Left ventricle myocardium inferior (tissue), 1 donor: ENCODE measurements at places on chromosomes 1 and 21.

DNA sequence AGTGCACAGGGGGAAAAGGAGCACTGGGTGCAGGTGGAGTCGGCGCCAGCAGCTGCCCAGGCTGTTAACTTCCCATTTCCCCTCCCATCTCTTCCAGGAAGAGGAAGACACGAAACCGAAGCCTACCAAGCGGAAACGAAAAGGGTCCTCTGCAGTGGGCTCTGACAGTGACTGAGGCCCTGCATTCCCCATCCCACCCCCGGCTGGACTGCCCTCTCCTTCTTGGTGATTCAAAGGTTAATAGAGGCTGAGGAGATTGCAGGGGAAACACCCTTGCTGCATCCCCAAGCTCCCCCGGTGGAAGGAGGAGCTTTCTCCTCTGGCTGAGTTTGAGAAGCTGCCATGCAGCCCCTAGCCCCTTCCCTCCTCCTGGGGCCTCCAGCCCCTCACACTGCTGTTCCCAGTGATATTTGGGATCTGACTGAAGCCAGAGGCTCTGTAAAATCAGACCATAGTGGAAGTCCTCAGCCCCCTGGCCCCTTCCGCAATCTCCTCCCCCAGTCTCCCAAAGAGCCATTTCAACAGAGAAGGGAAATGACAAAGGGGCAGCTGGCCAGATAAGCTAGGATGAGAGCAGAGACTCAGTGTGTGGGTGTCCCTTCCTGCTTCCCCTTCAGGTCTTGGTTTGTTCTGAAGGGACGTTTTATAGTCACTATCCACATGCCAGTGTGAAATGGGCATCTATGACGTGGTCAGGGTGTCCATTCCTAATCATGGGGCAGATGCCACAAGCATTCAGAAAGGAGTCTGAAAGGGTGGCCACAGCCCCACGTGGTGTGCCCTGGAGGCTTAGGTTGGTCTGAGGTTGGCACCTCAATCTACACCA, 1.9 kb upstream of the SLC27A3 start:
- DNase-seq = no peak

DNA sequence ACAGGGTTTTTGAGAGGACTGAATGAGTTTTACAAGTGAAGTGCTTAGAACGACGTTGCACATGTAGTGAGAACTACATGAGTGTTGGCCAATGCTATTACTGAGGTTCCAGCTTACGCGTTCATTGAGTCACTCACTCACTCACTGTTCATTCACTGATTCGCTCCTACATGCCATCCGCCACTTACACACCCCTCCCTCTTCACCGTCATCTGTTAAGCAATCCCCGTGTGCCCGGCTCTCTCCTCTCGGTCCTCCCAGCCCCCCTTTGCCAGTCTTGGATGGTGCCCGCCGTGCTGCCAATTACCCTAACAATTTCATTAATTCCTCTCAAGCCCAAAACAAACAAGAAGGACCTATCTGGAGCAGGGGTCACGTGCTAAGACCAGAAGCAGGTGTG, 27.3 kb upstream of the EPHA2 start:
- no peak for DNase-seq

- no peak for DNase-seq
Observed at GRCh38 chr1:215202868-215203267, 120.3 kb downstream of the KCNK2 start.

GRCh38 chr1:214330715-214331114, 49.8 kb downstream of the SMYD2 start:
- DNase-seq = no peak

GRCh38 chr1:26861889-26862378, 1.0 kb upstream of the SFN start:
- DNase-seq = no peak

DNA sequence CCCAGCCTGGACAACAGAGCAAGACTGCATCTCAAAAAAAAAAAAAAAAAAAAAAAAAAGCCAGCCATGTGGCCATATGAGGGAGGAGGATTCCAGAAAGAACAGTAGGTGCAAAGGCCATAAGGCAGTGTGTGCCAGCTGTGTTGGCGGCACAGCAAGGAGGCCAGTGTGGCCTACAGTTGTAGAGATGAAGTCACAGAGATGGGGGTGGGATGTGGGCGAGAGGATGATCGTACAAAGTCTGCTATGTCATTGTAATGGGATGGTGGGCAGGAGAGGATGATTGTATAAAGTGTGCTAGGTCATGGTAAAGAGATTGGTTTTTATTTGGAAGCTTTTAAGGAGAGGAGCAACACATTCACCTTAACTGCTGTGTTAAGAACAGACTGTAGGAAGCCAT, 9.8 kb upstream of the CR1 start:
- no peak for DNase-seq

- DNase-seq = no peak
Observed at GRCh38 chr1:234977875-234978396, 150.7 kb downstream of the TOMM20 start.

DNA sequence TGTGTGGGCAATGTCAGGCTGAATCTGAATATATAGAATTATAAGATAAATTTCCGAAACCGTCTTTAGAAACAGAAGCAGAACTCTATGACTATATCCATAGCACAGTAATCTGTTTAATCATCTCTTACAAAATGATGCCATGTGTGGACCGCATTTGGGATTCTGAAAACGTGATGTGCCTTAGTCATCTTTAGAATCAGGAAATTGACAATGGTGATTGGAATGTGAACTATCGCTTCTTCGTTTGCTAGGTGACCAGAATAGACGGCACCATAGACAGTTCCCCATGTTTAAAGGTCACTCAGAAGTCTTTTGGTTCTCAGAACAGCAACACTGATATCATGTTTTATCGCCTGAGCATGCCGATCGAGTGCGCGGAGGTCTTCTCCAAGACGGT, 300.3 kb downstream of the ZP4 start:
- DNase-seq = no peak

DNA sequence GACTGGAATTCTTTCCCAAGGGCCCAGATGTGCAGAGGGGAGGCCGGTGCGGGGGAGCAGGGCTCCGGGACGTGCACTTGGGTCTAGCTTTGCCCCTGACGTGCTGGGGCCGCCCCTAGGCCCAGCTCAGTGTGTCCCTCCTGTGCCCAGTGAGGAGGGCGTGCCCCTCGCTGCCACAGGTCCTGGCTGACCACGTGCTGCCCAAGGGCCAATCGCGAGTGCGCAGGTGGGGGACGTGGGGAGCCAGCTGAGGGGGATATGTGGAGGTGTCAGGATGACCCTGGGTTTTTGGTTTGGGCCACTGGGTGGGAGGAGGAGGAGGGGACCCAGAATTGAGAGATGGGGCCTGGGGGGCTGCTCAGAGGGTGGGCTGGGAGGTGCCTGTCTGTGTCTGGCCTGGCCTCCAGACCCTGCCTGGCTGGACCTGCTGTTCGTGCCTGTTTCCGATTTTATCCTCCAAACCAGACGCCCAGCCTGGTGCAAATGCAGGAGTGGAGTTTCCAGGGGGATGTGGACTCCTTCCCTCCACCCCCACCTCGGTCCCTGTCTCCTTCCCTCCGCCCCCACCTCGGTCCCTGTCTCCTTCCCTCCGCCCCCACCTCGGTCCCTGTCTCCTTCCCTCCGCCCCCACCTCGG, 6.1 kb upstream of the RNF223 start:
- peak; percentile 62 for DNase-seq

GRCh38 chr1:156118177-156118868, 3.8 kb downstream of the LMNA start:
- peak; percentile 75 for DNase-seq

GRCh38 chr1:97778718-97779117, 142.1 kb downstream of the DPYD start:
- DNase-seq = no peak

GRCh38 chr1:96370757-96371156, 350.8 kb upstream of the PTBP2 start:
- no peak for DNase-seq

- no peak for DNase-seq
Observed at GRCh38 chr1:6580119-6580592, 362 bp downstream of the ZBTB48 start.

DNA sequence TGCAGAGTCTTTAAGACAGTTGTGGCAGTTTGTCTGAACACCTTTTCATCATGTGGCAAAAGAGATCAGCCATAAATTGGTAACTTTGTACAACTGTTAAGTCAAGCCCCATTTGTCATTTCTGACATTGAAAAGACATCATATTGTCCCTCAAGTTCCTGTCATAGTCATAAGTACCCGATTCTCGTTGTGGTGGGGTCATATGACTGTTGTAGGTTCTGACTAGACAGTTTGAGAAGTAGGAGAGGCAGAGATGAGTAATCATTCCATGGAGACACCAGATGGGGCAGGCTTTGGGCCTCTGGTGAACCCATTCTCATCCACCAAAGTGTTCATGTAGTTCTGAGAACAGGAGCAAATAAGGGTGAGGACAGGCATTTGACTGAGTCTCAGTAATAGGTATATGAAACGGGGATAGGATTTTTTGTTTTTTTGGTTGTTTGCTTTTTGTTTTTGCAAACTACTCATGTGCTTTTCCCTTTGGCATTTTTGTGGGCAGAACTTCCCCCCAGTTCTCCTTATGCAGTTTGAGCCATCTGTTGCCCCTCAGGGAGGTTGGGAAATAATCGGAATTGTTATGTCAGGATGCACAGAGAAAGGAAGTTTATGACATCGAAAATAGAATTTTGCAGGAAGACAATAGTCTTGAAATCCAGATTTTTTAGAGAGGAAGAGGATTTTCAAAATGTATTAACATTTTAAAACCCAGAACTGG, 86.9 kb upstream of the KCNE2 start:
- no peak for DNase-seq

- peak; percentile 5 for DNase-seq
Observed at GRCh38 chr21:45899317-45900033, 82.1 kb upstream of the COL6A1 start.

- peak; percentile 67 for DNase-seq
Observed at GRCh38 chr1:58773406-58773840, 10.4 kb downstream of the JUN start.
